Left ventricle myocardium superior (tissue), 1 donor: ENCODE measurements at places on chromosomes 6 and 20.

GRCh38 chr6:811191-811590, 118.3 kb upstream of the EXOC2 start:
- DNase-seq = no peak

- no peak for DNase-seq
These were observed 208.8 kb downstream of the BMP2 start for GRCh38 chr20:6976106-6976900.

GRCh38 chr6:79421001-79421411, 116.2 kb downstream of the LCA5 start:
- no peak for DNase-seq

- no peak for DNase-seq
These were observed 244.7 kb downstream of the PTPRK start for GRCh38 chr6:128275681-128276080.

- no peak for DNase-seq
These were observed 15.7 kb downstream of the NKX2-2 start for GRCh38 chr20:21498195-21498594.

DNA sequence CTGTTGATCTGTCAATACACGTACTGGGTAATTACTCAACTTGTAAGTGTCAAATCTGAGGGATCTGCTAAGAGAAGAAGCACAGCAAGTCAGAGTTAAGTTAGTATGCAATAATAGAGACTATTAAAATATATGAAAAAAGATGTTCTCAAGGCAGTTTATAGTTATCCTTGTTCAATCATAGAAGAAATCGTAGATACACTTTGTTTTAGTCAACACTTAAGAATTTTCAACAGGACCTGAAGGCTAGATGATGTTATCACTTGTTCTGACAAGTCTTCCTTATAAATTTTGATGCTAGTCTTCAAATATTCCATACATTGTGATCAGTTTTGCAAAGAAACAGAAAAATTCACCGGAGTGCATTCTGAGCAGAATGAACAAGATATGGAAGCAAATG, 91.1 kb upstream of the KCNQ5 start:
- no peak for DNase-seq

GRCh38 chr6:41505122-41506049, 40.8 kb upstream of the FOXP4 start:
- peak; percentile 88 for DNase-seq

- DNase-seq = no peak
These were observed 669.4 kb upstream of the CITED2 start for GRCh38 chr6:140043762-140044378.

- DNase-seq = no peak
These were observed 13.1 kb downstream of the SRPK1 start for GRCh38 chr6:35907750-35908149.

- DNase-seq = no peak
These were observed 175.1 kb upstream of the PMEPA1 start for GRCh38 chr20:57884956-57885355.

GRCh38 chr6:168120390-168121302, 41.6 kb upstream of the FRMD1 start:
- no peak for DNase-seq

DNA sequence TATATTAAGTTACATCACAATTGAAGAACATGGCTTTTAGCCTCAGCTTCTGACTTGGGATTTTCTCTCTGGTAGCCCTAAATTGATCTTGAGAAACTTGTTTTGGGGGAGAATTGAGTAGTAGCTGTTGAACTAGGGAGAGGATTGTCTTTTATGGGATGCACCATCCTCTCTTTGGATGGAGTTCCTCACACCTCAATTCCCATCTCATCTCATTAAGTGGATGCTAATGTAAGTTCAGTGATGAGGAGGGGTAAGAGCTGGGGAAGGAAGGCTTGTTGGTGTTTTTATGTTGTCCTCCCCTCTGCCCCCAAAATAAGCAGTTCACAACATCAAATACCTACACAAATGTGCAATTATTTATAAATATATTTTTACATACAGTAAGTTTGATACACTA, 4.0 kb downstream of the GJA1 start:
- DNase-seq = no peak

DNA sequence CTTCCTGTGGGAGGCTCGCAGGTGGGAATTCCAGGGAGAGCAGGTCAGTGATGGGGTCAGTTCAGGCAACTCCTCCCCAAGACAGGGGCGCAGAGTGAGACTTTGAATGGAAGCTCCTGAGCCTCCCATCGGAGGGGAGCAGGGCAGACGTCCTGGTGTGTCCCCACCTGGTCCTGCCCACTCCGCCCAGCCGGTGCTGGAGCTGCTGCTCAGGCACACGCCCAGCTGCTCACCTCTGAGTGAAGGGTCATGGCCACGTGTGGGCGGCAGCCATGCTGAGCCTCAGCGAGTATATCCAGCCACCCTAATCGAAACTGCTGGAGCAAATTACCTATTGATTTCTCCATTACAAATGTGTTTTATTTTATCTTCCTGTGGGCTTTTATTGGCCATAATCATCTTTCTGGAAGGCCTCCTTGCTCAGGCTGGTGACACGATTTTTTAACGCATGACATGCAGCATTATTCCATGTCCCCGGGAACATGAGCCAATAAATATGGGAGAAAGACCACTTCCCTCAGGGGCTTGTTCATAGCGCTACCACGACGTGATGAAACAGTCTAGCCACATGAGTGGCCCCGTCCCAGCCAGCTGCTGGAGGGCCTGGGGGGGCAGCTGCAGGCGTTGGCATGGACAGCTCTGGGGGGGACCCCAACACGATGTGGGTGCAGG, 148.1 kb downstream of the TAF4 start:
- DNase-seq = no peak

GRCh38 chr6:140160494-140160893, 786.0 kb upstream of the CITED2 start:
- DNase-seq = no peak
